ENCODE measurements at places on chromosomes 2 and 18.

GRCh38 chr2:98277162-98277859 lies 68.9 kb upstream of the CNGA3 start:
- no peak for DNase-seq

DNA sequence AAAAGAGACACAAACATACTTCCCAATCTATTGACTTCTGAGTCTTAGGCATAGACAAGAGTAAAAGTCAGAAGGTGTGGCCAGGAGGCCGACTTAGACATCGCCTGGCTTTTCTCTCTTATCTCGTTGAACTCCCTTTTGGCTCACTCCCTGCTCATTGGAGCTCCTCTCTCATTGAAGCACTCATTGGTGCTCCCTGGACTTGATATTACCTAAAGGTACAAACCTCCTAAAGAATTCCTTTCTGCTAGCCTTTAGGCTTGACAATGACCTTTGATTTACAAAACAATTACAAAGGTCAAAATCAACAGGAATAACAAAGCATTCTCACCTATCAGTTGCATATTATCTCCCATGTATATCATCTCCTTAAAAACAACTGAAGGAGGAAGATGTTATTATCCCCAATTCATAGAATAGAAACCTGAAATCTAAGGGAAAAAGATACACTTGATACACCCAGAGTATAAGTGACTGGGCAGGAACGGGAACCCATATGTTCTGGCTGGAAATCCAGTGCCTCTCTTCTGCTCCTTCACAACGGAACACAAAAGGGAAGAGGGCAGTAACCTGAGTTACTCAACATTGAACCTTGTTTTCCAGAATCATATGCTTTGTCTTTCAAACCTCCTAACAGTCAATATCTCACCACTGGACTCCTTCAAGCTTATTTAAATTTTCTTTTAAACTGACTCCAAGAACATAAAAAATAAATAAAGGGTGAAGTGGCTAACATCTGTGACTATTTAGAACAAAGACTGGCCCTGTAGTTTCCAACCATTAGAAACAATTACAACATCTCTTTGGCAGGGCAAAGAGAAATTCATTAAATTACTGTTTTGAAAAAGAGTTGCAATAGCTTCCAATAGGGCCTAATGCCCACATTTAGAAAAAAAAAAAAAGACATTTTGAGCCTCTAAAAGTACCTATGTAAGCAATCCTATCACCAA lies 1247.9 kb downstream of the LRP1B start:
- DNase-seq, result no peak

DNA sequence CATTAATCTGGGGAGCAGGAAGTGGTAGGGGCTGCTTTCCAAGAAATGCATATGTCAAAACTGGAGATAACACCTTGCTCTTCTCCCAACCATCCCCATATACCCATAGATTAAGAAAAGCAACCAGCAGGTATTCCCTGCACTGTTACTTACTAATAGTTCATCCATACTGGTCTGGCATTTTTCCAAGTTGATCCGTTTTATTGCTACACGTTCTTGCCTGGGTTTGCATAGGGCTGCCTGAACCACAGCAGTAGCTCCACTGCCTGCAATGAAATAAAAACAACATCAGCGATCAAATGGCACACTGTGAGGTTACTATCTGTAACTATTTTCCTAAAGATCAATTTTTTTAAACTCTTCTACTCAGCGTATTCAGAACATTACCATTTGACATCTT lies 65.6 kb downstream of the STK39 start:
- no peak for DNase-seq

GRCh38 chr2:75553935-75554531 lies 6.7 kb downstream of the EVA1A start:
- no peak for DNase-seq

GRCh38 chr2:17518212-17519154 lies at the start of gene RAD51AP2:
Gene RAD51AP2, minus strand, starts transcription at chr2:17518440. Its CDS starts 25 bp downstream, at chr2:17518415.
- DNase-seq, result peak; percentile 92

DNA sequence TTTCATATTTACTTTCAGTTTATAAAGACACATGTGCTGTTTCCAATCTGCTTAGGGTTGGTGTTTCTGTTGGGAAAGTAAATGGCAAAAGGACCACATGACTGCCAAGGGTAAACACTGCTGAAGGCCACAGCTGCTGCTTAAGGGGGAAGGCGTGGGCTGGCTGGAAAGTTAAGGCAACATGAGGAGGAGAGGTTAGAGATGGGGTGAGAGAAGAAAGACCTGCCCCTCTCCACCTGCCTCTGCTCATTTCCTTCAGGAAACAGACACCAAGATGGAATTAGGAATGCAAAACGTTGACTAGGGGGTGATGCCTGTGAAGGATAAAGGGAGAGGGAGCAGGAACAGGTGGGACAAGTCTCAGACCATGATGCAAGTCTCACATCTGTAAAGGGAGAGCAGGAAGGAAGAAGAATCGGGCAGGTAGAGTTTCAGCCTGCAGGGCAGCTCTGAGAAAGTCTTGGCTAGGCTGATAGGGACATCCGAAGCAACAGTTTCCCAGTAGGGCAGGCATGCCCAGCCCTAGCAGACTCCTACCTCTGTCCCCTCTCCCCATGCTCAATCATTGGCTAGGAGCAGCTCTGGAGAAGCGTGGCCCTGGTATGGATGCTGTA lies 86.0 kb downstream of the CDC42EP3 start:
- DNase-seq, result no peak

DNA sequence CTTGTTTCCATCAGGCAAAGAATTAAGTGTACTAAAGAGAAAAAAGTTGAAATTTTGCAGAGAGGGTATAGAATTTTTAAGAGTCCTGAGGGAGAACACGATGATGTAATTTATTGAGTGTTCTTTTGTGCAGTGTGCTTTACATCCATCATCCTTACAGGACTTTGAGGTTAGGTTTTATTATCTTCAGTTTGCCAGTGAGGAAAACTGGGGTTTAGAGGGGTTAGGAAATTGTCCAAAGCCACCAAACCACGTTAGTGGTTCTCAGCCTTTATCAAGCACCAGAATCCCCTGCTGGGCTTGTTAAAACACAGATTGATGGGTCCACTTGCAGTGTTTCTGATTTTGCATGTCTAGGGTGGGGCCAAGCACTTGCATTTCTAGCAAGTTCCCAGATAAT lies 277.5 kb downstream of the KCNS3 start:
- no peak for DNase-seq

DNA sequence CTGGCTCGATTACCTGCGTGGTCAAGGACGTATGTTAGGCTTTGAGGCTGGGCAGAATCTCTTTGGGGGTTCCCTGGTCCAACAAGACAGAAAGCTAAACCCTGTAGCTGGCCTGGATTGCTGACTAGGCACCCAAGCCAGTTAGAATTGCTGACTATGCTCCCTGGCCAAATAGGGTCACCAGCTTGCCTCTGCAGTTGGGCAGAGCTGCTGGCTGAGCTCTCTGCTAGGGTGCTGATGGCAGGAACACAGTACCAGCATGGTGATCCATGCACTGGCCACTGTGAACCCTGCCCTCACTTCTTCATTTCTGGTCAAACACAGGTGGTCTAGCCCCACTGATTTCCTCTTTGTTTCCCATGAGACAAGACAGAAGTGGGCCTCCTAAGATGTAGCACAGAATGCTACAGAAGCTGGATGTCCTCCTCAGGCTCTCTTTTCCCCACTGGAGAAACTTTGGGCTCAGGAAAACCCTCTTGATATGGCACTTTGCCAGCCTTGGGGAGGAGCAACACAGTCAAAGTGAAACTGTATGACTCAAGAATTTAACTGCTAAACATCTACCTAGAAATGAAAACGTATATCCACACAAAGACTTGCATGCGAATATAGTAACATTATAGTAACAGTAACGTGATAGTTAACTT lies 20.8 kb downstream of the SP140L start:
- DNase-seq, result no peak

- DNase-seq, result peak; percentile 10
These were observed 72.2 kb downstream of the TWIST2 start for GRCh38 chr2:238920053-238920452.

DNA sequence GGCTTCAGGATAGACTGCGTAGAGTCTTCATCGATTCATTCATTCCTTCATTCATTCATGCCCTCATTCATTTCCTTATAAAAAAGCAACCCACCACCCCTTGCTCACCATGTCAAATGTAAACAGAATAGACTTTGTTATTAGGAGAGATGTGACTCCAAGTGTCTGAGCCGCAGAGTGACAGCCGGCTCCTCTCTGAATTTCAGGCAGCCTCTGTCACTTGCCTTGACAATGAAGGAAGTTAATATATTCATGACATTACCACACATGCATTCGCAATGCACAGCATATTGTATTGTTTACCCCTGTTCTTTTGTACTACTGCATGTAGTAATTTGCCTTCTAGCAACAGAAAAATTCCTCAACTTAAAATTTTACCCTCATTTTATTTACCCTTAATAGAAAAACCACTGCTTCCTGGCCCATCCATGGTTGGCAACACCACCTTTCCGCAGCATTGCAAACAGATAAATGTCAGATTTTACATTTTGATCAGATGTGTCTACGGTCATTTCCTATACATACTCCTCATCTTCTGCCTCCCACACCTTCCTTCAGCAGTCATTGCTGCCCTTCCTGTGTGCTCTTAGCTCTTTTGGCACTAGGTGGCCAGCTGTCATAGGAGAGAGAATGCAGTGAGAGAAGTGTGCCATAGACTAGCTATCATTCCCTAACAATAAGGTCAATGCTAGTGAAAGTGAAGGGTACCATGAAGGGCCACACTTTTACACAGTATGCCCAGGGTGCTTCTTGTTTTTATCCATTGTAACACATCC lies 1090.8 kb downstream of the BCL11A start:
- no peak for DNase-seq

DNA sequence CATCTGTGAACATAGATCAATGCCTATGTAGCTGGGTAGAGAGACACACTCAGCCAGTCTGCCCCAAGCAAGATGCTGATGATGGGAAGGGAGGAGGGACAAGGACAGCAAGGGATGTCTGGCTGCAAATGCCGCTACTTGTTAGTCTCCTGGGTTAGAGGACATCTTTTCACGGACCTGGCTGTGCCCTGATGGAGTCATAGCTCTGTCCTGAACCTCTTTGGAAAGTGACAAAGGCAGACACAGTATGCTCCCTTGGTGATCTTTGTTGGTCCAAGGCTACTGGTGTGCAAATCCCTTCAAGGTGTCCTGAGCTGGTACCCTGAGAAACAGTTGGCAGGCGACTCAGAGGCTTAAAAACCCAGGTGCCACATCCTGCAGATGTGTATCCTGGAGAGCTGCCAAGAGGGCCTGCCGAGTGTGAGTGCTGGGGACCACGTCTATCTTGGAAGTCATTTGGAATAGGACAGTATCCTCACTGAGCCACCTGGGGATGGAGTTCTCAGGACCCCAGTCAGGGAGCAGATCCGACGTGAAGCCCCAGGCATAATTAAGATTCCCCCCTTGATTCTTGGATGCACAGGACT lies 10.8 kb downstream of the FOSL2 start:
- no peak for DNase-seq
